ENCODE measurements at places on chromosomes 6 and 20.

DNA sequence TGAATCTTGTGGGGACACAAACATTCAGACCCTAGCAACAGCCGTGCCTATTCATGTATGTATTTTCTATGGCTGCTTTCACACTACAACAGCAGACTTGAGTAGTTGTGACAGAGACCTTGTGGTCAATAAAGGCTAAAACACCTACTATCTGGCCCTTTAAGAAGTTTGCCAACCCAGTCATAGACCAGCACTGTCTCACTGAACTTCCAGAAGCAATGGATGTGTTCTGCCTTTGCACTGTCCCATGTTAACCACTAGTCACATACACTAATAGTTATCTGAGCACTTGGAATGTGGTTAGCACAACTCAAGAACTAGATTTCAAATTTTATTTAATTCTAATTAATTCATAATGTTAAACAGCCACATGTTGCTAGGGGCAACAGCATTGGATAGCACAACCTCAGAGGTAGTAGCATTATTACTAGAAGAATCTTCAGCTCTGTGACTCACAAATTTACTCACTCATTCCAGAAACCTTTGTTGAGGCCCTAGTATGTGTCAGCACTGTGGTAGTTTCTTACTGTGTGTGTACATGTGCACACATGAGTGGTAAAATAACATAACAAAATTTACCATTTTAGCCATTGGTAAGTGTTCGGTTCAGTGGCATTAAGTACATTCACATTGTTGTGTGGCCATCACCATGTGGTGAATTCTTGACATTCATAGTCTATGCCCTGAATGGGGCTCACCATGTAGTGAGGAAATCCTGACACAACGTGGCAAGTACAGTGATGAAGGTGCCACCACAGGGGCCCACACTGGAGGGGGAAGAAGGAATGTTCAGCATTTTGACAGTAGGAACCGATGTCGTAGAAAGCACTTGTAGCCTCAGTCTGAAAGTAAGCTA, 107.3 kb downstream of the CEP57L1 start:
- DNase-seq, result no peak

DNA sequence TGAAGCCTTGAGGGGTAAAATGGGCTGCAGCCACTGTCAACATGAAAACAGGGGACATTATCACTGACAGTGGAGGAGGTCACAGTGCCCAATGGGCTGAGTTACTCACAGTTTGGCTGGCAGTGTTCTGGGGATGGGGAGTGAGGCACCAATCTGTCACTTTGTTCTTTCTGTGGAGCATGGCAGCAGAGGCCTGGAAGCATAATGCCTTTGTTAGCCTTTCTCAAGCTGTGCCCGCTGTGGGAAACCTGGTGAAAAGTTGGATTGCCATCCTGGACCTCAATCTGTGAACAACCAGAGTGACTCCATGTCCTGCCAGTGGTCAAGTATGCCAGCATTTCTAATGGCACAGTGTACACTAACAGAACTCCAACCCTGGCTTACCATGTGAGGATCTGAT, 143.6 kb downstream of the OR2B2 start:
- no peak for DNase-seq

GRCh38 chr6:109102762-109103161, 7.5 kb downstream of the CEP57L1 start:
- no peak for DNase-seq

GRCh38 chr6:32397252-32397920, 9.6 kb downstream of the BTNL2 start:
- no peak for DNase-seq

- no peak for DNase-seq
Measured at GRCh38 chr6:51913265-51913664, 174.1 kb downstream of the PKHD1 start.

- no peak for DNase-seq
Measured at GRCh38 chr6:170270984-170271593, 19.8 kb downstream of the DLL1 start.

- no peak for DNase-seq
Measured at GRCh38 chr6:130376936-130377335, 11.1 kb downstream of the TMEM200A start.

GRCh38 chr20:1280195-1281102, 14.4 kb downstream of the SNPH start:
- DNase-seq, result peak; percentile 28

DNA sequence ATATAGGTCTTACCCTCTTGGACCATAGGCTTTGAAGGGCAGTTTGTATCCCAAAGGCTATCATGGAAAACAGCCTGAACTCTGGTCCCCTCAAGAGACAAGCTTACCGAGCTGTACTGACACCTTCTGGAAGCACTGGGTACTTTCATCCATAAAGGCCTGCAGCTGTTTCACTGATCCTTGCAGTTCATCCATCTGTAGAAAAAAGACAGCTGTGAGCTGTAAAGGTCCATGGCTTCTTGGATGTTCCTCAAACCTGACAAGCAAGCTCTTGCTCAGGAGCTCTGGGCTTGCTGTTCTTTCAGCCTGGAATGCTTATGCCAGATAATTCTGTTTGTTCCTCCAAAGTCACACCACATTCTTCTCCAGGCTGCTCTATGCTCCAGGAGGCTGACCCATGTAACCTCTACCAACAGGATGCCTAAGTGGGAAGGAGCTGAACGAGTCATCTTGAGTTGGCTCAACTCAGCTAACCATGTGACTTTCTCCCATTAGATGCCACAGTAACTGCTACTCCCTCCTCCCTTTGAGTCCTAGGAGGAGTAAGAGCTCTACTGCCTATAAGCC, 8.8 kb upstream of the NDRG3 start:
- DNase-seq, result no peak
